Activated T-cell treated with anti-CD3 and anti-CD28 coated beads for 48 hours (primary cell): ENCODE measurements at places on chromosomes 16 and 17.

- no peak for DNase-seq
Observed at GRCh38 chr16:51306116-51306515, 155.0 kb upstream of the SALL1 start.

- no peak for DNase-seq
Observed at GRCh38 chr16:12236589-12236988, 260.1 kb downstream of the SNX29 start.

GRCh38 chr17:45050481-45051059 is 862 bp downstream of the DCAKD start:
- peak; percentile 38 for DNase-seq

DNA sequence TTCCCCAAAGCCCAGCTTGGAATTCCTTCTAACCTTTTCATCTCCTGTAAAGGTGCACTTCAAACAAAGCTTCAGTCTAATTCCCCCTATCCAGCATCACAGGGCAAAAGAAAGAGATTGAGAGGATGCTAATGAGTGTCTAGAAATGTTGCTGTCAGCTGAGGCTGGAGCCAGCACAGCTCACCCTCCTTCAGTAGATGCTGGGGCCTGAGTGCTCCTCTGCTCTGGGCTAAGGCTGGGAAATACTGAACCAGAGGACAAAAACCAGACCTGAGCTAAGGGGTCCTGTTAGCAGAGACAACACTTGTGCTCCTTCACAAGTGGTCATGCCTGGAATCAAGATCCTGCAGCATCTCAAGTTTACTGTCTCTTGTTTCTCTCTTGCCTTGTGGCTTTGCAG is 85.0 kb downstream of the CHD9NB start:
- DNase-seq, result no peak

GRCh38 chr17:58176200-58176599 is 9.4 kb downstream of the OR4D2 start:
- DNase-seq, result no peak

- DNase-seq, result no peak
Observed at GRCh38 chr17:9931144-9931741, 26.2 kb upstream of the RCVRN start.

DNA sequence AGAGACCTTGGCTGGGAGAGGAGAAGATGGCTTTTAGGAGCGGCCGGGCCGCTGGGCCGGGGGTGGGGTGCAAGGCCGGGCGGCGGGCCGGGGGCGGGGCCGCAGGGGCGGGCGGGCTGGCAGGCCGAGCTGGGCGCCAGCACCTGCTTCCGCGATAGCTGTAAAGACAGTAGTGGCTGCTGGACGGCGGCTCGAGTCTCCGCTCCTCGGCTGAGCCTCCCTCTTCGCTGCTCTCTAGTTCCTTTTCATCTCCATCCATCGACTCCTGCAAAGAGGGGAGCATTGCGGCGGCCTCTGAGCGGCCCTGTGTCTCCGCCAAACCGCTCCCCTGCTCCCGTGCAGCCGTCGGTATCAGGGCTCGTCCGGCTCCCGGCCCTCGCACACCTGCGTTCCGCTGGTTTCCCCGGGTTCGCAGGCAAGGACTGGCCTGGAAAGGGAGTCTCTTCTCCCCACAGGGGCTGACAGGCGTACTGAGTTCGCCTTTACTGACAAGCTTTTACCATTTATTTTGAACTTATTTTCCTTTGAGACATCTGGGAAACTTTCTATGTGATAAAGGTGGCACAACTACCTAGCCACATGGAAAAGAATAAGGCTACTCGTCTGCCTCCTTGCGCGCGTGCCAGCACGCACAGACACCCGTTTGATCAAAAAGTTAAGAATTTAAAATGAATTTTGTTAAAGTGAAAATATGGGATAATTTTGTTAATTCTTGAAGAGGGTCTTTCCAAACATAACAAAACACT is at the start of gene C17orf75:
Gene C17orf75 (minus strand): TSS at position 317 of the 746 bp plus-strand sequence. CDS start 34 bp downstream, at position 283.
- DNase-seq, result peak; percentile 82

- DNase-seq, result no peak
Observed at GRCh38 chr16:79980650-79981521, 380.3 kb upstream of the MAF start.

DNA sequence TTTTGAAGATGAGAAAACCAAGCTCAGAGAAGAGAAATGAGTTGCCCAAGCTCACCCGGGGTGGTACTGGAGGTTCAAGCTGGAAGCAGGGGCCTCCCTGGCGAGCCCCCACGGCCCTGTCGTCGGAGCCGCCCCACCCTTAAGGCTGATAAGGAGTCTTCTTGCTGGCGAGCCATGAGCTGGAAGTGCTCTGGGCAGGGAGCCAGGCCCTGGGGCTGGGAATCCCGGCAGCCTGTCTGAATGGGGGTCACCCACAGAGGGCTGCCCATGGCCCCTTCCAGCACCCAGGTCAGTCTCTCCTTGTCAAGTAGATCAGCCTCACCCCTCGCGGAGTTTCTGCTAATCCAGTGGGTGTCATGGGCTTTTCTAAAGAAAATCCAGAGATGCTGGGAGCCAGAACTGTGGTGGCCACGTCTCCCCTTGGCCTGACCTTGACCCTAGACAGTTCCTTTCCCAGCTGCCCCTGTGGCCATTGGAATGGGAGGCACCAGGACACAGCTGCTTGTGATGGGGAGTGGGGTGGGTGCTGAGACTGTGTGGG is 1.2 kb upstream of the P2RX1 start:
- DNase-seq, result no peak
